ENCODE measurements at places on chromosomes 3 and 15.
A peak's percentile ranks its signal among the peaks of the same experiment; 100 is the strongest.

DNA sequence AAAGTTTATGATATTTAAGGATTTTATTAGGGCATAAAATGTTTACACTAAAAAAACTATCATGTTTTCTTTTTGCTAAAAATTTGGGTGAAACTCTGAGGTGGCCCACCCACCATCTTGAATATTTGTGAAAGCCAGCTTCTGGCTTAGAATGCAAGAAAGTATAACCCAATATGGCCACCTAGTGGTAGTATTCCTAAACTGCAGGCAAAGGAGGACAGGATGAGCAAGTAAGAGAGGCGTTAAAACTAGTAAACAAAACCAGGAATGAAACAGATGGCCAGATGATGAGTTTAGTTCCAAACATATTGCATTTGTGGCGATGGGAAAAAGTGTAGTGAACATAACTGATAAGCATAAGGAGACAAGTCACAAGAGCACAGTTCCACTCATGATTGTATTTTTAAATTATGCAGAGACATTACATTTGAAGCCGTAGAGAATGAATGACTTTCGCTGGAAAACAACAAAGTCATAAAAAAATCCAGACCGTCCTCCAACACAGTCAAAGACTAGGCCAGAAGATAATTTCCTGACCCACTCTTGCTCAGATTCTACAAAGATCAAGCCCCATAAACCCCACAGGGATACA lies 103.3 kb upstream of the PRTG start:
- DNase-seq: peak; percentile 83

GRCh38 chr3:138434875-138435772 lies 708 bp downstream of the ESYT3 start:
- no peak for DNase-seq

- DNase-seq: no peak
Observed at GRCh38 chr15:65328506-65329287, 24.2 kb downstream of the RNU5B-1 start.

DNA sequence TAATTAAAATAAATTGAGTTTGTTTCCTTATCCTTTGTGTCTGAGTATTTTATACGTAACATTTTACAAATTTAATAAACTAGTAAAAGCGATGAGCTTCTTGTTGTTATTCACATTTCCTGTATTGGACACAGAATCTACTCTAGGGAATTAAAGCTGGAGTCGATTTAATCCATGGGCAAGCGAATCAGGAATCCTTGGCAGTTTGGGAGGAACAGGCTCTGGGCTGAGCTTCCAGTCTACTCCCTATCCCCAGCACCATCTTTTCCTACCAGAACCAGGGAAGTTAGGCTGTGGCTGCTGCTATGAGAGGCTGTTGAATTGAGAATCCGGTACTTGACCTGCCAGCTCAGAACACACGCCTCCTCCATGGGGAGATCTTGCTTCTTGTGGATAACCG lies 437.3 kb upstream of the TPM1 start:
- DNase-seq: no peak

DNA sequence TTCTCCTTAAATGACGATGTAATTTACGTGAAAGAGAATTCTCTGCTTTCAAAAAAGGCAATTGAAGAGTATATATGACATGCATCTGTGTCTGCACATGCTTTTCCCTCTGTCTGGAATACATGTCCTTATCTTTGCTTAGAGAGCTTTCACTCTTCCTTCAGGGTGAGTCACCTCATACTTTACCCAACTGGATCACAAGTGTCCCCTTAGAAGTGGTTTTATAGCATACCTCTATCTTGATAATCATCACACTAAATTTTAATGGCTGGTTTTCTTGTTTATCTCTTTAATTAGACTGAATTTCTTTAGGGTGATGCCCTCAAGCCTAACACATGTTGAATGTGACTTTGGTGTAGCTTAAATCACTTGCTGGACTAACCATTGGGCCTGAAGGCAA lies 178.9 kb downstream of the SV2B start:
- DNase-seq: no peak

DNA sequence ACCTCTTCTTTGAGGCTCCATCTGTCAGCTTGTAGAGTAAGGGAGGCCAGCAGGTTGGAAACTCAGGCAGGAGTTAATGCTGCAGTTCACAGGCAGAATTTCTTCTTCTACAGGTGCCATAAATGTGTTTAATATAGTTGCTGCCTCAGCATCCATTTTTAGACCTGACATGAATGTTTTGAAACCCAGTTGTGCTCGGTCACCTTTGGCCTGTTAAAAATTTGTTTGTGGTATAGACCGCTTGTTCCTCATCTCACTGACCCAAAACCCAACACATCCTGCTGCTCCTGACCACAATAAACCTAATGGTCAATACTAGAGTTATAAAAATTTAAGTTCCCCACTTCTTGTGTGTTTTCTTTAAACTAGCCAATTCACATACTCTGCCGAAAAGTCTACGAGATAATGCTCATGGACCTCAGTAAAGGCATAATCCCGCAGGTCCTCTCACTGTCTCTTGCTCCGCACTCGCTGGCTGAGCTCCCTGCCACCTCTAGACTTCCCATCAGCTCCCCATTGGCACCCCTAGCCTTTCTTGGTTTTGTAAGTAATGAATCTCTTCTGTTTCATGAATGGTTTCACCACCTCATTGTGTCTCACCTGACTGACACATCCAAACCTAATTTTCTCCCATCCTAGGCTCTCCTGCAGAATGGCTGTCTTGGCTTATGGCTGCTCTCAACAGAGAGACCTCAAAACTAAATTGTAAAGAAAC lies 138.5 kb upstream of the STRIT1 start:
- no peak for DNase-seq

- peak; percentile 15 for DNase-seq
Observed at GRCh38 chr3:58874248-58874741, 175.5 kb downstream of the CFAP20DC start.

DNA sequence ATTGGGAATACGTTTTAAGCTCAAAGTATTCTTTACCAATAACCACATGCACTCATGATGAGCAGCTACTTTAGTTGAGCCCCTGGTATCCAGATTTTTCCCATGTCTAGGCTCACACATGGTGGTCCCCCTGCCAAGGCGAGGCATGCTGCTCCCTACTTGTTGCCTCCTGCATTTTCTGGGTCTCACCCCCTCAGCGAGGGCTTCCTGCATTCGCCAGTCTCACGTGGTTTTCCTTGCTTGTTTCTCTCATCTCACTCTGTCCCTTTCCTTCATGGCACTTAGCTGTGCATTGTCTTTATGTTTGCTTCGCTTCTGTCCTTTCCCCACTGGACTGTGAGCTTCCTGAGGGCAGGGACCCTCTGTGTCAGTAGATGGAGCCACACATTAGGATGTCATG lies 99.2 kb downstream of the PDZRN3 start:
- no peak for DNase-seq

DNA sequence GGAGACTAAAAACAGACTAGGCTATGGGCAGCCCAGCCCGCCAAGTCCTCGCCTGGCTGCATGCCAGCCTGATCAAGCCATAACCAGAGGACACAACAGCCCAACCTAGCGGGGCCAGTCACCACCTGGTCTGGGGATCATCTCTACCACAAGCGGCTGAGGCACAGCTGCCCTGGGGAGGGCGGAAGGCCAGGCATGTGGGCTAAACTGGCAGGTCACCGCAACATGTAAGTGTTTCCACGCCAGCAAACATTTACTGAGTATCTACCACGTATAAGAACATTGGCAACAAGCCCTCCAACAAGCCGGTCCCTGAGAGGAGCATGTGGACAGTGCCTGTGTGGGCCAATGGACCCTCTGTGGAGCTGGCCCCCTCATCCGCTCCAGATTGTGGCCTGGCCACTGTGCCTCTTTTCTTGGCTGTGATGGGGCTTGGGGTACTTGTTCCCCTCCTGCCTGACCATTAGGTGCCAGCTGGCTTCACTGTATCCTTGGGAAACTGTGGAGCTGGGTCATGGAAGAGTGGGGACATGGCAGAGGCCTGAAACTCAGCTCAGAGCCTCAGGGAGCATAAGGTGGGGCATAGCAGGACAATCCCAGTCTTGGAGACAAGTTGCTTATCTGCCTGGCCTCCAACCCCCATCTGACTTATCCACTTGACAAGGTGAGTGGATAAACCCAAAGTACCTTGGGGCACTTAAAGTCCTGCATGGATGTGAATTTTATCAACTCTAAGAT lies 9.0 kb downstream of the UBXN7 start:
- no peak for DNase-seq

DNA sequence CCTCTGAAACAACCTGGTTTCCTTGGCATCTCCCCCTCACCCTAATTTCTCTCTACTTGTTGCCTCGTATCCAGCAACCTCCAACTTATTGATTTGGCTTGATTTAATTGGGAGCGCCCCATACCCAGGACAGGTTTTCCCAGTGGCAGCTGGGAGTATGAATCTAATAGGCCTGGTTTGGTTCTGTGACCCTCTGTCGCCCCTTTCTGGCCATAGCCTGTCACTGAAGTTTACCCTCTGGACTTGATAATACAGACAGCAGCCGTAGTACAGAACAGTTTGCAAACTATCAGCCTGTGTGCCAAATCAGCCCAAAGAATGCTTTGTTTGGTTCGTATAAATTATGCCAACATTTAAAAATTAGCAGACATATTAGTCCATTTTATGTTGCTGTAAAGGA lies 525.1 kb upstream of the GOLIM4 start:
- DNase-seq: peak; percentile 38

DNA sequence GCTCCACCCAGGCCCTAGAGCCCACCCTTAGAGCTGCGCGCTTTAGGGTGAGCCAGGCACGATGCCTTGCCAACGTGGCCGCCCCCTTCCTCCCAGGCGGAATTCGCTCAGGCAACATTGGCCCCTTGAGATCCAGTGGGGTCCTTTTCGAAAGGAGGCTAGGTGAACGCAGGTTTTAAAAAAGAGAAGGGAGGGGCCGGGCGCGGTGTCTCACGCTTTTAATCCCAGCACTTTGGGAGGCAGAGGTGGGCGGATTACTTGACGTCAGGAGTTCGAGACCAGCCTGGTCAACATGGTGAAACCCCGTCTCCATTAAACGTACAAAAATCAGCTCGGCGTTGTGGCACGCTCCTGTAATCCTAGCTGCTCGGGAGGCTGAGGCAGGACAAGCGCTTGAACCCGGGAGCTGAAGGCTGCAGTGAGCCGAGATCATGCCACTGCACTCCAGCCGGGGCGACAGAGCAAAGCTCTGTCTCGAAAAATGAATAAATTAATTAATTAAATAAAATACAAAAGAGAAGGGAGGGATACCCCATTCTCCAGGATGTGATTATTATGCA lies 984 bp upstream of the RPP25 start:
- no peak for DNase-seq

DNA sequence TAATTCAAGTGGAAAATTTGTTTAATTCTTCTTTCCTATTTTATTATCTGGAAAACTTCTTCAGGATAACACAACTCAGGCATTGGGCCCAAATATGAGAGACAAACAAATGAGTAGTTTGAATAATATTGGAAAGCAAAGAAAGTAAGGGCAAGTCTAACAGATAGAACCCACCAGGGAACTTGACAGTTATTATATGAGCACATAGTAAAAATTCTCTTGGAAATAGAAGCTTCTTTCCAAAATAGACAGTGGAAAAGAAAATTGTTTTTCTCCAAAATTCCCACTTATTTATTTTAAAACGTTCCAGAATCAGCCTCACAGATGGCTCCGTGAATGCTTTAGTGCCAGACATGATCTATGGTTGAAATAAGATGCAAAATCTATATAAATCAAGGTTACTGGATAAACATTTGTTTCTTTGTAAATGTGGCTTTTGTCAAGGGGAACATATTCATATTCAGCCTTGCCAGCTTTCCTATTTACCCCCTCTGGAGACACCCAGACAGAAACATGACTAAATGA lies 23.9 kb downstream of the LDHAL6B start:
- DNase-seq: no peak

GRCh38 chr15:90859234-90860131 lies 8.9 kb upstream of the FURIN start:
- DNase-seq: no peak
